ENCODE measurements at places on chromosomes 4 and X.

- H3K4me1 ChIP-seq = no peaks in the 10 kb centered on the region
- H3K27ac ChIP-seq = no peak overlapping the region
- no peaks in the 10 kb centered on the region for H3K36me3 ChIP-seq
These were observed 16.6 kb upstream of the KLHL2 start for GRCh38 chr4:165190591-165191347.

DNA sequence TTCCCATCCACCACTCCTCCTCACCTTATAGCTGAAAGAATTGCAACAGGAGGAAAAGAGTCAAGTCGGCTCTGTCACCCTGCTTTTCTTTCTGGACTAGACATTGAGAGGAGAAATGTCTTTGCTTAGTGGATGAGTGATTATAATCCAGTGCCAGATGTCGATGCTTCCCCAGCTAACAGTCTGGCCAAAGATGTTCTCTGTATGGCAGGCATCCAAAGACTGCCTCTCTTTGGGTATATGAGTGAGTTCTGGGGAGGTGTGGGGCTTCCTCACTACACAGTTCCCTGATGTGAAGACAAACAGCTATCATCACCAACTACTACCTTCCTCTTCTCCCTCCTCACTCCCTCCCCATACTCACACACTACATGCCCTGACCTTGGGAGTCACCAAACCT, 90.9 kb downstream of the COMMD8 start:
- no peaks in the 10 kb centered on the region for H3K4me1 ChIP-seq
- H3K27ac ChIP-seq = no peak overlapping the region
- no peak overlapping the region for H3K4me3 ChIP-seq
- H3K27me3 ChIP-seq = no peaks in the 10 kb centered on the region
- no peaks in the 10 kb centered on the region for H3K36me3 ChIP-seq
- DNase-seq = no peak

DNA sequence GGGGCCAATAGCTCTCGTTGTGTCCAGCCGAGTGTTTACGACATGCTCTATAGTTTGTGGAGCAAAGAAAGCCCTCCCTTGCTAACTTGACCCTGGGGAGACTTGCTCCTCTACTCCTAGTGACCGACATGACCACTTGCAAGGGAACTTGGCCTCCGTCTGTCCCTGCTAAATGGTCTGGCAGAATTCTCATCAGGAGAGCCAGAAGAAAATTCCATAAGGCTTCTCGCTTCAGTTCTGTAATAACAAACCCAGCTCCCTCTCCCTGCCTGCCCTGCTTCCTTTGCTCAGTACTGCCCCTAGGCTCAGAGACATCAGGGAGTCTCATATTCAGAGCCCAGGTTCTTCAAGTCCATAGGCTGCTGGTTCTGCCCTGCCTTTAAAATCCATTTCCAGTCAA, 13.0 kb downstream of the DOCK11 start:
- H3K36me3 ChIP-seq = no peaks in the 10 kb centered on the region
- no peak overlapping the region for H3K27ac ChIP-seq
- H3K4me1 ChIP-seq = peaks cover 5% of the 10 kb centered on the region
- DNase-seq = no peak

DNA sequence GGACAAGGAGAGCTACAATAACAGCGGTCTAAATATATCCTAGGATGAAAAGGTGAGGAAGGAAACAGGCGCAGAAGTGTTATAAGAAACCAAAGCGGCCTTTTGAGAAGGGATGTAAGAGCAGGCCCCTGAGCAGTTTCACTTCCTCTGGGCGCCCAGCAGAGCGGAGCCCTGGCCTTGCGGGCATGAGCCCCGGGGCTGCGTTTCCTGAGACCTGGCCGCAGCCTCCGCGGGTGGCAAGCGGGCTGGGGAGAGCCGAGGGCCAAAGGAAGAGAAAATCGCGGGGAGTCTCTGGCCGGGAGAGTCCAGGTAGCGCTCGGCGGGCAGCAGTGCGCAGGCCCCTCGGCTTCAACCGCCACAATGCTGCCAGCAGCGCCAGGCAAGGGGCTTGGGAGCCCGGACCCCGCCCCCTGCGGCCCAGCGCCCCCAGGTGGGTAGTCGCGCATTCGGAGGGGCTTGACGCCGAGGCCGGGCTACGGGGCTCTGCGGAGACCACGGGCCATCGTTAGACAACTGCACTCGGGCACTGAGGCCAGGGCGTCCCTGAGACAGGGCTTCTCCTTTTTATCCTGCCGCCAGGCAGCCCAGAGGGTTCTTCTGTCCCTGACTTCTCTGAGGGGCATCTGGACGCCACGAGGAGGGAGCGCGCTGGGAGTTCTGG, at the start of gene BANK1:
TSS of gene BANK1 (plus strand) at position 210 of the 661 bp plus-strand sequence. CDS start at position 361, 151 bp downstream.
- H3K4me1 ChIP-seq = no peaks in the 10 kb centered on the region
- DNase-seq = no peak
- H3K27me3 ChIP-seq = peaks cover 7% of the 10 kb centered on the region
- H3K4me3 ChIP-seq = peak within 1 kb of the TSS; percentile 26

DNA sequence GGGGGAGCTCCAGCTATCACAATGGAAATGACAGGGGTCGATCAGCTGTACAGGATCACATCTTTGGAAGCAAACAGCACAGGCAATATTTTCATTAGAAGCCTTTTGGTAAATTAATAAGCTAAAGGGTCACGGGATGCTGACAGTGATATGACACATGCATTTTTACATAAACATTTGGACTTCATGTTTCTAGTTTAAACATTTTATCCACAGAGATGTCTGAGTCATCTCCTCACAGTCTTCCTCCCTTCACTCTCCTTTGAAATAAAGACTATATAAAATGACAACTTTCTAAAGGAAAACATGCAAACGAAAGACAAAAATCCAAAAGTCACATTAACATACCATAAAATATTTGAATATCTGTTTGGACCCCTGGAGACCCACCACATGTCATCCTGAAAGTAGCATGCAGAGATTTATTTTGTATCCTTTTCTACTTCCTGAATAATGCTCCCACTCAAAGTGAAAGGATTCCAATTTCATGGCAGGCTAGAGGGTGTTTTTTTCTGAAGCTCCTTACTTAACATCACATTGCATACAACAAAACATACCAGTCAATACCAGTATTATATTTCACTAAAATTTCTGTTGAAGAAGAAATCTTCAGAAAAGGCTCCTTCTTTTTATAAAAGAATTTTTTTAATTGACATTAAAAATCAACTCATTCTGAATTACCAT, 200.1 kb upstream of the PPARGC1A start:
- peak overlapping the region; percentile 50 for H3K4me3 ChIP-seq
- H3K27me3 ChIP-seq = no peaks in the 10 kb centered on the region
- no peaks in the 10 kb centered on the region for H3K36me3 ChIP-seq
- DNase-seq = peak; percentile 50
- H3K4me1 ChIP-seq = peaks cover 9% of the 10 kb centered on the region
- H3K27ac ChIP-seq = 0 out of 2 replicates have a peak overlapping the region, but pooled peaks have one; percentile 18

GRCh38 chrX:720250-720649, 89.7 kb downstream of the SHOX start:
- no peak for DNase-seq
- H3K27me3 ChIP-seq = no peaks in the 10 kb centered on the region
- H3K27ac ChIP-seq = no peak overlapping the region
- H3K4me3 ChIP-seq = no peak overlapping the region

DNA sequence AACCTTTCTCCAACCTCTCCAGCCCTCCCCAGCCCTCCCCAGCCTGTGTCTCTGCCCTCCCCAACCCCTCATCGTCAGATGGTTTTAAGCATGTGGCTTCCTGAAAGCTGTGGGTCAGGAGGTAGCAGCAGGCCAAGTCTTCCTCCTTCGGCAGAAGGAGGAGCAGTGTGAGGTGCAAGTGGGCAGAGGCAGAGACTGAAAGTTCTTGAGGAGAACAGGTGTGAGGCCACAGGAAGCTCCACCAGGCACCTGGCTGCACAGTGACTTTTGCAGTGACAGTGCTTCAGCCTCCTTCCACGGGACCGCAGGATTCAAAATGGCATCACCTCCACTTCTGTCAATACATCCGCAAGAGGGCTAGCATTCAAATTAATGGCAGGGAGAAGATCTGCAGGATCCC, 203.9 kb upstream of the LEF1 start:
- H3K4me1 ChIP-seq = no peaks in the 10 kb centered on the region
- H3K27ac ChIP-seq = no peak overlapping the region
- H3K27me3 ChIP-seq = peaks cover 84% of the 10 kb centered on the region
- no peak for DNase-seq
- H3K36me3 ChIP-seq = no peaks in the 10 kb centered on the region

DNA sequence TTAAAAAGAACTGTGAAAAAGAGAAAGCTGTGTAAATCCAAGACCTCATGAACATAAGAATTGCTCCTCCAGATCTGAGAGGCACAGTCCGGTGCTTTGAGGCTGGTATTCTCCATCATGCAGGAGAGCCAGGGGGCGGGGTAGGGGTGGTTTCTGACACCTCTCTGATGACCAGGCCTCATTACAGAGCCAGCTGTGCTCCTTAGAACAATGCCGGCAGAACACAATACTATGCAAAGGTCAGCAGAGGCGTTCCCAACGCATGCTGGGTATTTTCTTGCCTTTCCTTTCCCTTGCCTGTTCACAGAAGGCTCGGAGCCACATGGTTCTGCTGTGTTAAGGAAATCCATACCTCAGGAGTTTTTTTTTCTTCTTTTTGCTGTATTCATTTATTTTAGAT, 91.2 kb upstream of the SOD3 start:
- no peaks in the 10 kb centered on the region for H3K27me3 ChIP-seq
- no peak overlapping the region for H3K4me3 ChIP-seq
- H3K36me3 ChIP-seq = no peaks in the 10 kb centered on the region
- no peaks in the 10 kb centered on the region for H3K4me1 ChIP-seq

GRCh38 chr4:61301271-61301670, 101.1 kb downstream of the ADGRL3 start:
- no peaks in the 10 kb centered on the region for H3K27me3 ChIP-seq
- no peak overlapping the region for H3K4me3 ChIP-seq
- no peak overlapping the region for H3K27ac ChIP-seq
- H3K4me1 ChIP-seq = no peaks in the 10 kb centered on the region
- no peak for DNase-seq

- peaks cover 18% of the 10 kb centered on the region for H3K4me1 ChIP-seq
- H3K27ac ChIP-seq = no peak overlapping the region
- no peaks in the 10 kb centered on the region for H3K36me3 ChIP-seq
- H3K4me3 ChIP-seq = no peak overlapping the region
- H3K27me3 ChIP-seq = no peaks in the 10 kb centered on the region
These were observed 19.2 kb upstream of the SPCS3 start for GRCh38 chr4:176300565-176300964.

GRCh38 chr4:88965053-88965452, 91.9 kb downstream of the FAM13A start:
- H3K27ac ChIP-seq = no peak overlapping the region
- peaks cover 8% of the 10 kb centered on the region for H3K4me1 ChIP-seq
- no peaks in the 10 kb centered on the region for H3K27me3 ChIP-seq
- H3K4me3 ChIP-seq = no peak overlapping the region

GRCh38 chr4:41692717-41693345, 55.7 kb downstream of the PHOX2B start:
- no peaks in the 10 kb centered on the region for H3K4me1 ChIP-seq
- H3K4me3 ChIP-seq = no peak overlapping the region
- no peak overlapping the region for H3K27ac ChIP-seq
- H3K36me3 ChIP-seq = no peaks in the 10 kb centered on the region

GRCh38 chr4:185317880-185318279, 77.8 kb downstream of the LRP2BP start:
- H3K27me3 ChIP-seq = no peaks in the 10 kb centered on the region
- H3K27ac ChIP-seq = no peak overlapping the region
- H3K4me1 ChIP-seq = peaks cover 5% of the 10 kb centered on the region
- peaks cover 9% of the 10 kb centered on the region for H3K36me3 ChIP-seq
- no peak overlapping the region for H3K4me3 ChIP-seq
- DNase-seq = no peak

GRCh38 chr4:87236861-87237260, 16.4 kb upstream of the KLHL8 start:
- no peaks in the 10 kb centered on the region for H3K27me3 ChIP-seq
- no peak overlapping the region for H3K4me3 ChIP-seq
- H3K4me1 ChIP-seq = peaks cover 26% of the 10 kb centered on the region
- H3K27ac ChIP-seq = no peak overlapping the region
- H3K36me3 ChIP-seq = no peaks in the 10 kb centered on the region

- H3K36me3 ChIP-seq = no peaks in the 10 kb centered on the region
- DNase-seq = no peak
- H3K27me3 ChIP-seq = no peaks in the 10 kb centered on the region
- no peak overlapping the region for H3K27ac ChIP-seq
- no peak overlapping the region for H3K4me3 ChIP-seq
These were observed 38.7 kb downstream of the TFDP3 start for GRCh38 chrX:133179500-133179899.

DNA sequence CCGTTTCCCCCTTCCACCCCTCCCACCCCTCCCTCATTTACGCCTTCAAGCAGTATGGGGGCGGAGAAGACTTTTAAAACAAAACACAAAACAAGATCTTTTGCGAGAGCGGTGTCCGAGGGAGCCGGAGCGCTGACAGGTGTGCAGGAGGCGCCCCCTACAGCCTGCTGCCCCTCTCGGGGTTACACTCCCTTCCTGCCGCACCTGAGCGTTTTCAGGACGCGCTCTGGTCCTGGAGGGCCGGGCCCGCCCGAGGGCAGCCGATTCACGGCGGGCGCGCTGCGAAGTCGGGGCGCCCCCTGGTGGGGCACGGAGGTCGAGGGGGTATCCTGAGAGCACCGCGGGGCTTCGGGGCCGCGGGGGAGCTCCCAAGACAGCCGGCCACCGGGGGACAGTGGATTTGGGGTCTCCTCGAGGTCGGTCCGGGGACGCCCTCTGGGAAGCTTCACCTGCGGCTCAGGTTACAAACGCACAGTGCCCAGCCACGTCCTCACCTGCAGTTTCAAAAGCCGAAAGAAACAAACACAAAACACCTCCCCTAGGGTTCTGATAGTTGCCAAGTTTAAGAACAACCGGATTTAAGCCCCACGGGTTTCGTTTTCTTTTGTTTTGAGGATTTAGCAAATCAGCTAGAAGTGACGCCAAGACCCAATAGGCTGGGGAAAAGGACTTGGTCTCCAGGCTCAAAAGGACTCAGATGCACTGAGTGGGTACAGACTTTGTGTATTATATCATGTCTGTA, 8.0 kb upstream of the NEUROG2 start:
- peaks cover 60% of the 10 kb centered on the region for H3K27me3 ChIP-seq
- peak overlapping the region; percentile 50 for H3K4me3 ChIP-seq
- H3K4me1 ChIP-seq = peaks cover 10% of the 10 kb centered on the region
- peak; percentile 60 for DNase-seq
- H3K27ac ChIP-seq = no peak overlapping the region

GRCh38 chr4:1488831-1489638, 82.8 kb upstream of the NKX1-1 start:
- peaks cover 21% of the 10 kb centered on the region for H3K27me3 ChIP-seq
- no peaks in the 10 kb centered on the region for H3K36me3 ChIP-seq
- no peak overlapping the region for H3K27ac ChIP-seq
- DNase-seq = no peak

DNA sequence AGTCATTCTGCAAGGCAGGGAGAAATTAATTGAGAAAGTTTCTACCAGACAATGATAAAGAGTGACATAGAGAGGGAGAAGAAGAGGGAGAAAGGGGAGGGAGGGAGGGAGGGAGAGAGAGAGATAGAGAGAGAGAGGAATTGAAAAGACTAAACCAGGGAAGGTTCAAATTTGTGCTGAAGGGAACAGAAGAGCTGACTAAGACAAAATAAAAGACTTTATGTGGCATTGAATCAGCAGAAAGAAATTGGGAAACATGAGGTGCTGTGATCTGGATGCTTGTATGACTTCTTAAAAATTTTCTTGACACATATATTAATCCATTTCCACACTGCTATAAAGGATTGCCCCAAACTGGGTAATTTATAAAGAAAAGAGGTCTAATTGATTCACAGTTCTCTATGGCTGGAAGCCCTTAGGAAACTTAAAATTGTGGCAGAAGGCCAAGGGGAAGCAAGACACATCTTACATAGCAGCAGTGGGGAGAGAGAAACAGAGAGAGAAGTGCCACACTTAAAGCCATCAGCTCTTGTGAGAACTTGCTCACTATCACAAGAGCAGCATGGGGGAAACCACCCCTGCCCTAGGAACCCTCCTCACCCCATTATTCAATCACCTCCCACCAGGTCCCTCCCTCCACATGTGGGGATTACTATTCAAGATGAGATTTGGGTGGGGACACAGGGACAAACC, 13.5 kb upstream of the CXCL6 start:
- H3K4me1 ChIP-seq = 0 out of 2 replicates have a peak, but pooled peaks cover under 1% of the 10 kb centered on the region
- no peaks in the 10 kb centered on the region for H3K27me3 ChIP-seq
- no peak for DNase-seq
